Stimulated activated CD8-positive, alpha-beta memory T cell treated with anti-CD3 and anti-CD28 coated beads, Interleukin-7, amount 100 ng/mL, for 1 hour (primary cell): ENCODE measurements at places on chromosomes 7 and 10.

- no peak for DNase-seq
These were observed 114.8 kb upstream of the PLPP4 start for GRCh38 chr10:120342115-120342714.

DNA sequence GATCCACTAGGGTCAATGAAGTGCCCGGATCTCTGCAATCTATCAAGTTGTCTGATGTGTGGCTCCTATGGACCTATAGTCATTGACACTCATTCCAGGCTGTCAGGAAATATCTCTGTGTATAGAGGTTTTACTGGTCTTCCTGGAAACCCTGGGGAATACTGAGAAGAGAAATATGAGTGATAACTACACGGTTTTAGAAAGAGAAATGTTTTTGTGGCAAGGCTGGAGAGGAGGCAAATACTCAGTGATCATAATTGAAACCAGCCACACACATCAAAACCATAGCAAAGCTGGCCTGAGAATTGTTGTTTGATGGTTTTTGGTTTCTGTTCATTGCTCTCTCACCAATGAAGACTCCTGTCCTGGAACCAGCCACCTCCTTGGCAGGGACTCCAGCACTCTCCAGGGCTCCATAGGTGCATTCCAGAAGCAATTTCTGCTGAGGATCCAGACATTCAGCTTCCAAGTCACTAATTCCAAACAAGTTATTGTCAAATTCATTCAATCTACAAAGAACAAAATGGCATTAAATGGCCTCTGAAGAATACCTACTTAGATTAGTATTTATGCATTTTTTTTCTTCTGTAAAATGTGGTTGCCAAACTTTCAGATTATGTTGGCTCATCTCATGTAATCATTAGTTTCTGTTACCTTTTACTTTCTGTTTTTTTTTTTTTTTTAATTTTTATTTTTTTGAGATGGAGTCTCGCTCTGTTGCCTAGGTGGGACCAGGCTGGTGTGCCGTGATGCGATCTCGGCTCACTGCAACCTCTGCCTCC lies 108.6 kb upstream of the ABI1 start:
- DNase-seq: no peak

DNA sequence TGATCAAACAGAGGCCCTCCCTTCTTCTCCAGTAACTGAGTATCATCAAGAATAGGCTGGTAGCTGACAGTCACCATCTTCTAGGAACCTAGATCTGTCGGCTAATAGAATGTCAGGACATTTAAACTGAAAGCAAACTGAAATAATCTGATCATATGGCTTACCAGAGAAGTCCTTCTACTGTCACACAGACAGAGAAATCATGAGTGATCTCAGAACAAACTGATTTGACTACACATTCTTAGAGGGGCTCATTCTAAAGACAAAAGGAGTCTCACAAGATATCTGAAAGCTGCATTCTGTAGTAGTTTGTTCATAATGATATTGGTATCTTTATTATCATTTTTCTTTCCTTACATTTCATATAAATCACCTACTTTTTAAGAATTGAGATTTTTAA lies 130.9 kb upstream of the ADCY1 start:
- no peak for DNase-seq

- DNase-seq: no peak
These were observed 72.0 kb upstream of the ZMIZ1 start for GRCh38 chr10:78996792-78997129.

DNA sequence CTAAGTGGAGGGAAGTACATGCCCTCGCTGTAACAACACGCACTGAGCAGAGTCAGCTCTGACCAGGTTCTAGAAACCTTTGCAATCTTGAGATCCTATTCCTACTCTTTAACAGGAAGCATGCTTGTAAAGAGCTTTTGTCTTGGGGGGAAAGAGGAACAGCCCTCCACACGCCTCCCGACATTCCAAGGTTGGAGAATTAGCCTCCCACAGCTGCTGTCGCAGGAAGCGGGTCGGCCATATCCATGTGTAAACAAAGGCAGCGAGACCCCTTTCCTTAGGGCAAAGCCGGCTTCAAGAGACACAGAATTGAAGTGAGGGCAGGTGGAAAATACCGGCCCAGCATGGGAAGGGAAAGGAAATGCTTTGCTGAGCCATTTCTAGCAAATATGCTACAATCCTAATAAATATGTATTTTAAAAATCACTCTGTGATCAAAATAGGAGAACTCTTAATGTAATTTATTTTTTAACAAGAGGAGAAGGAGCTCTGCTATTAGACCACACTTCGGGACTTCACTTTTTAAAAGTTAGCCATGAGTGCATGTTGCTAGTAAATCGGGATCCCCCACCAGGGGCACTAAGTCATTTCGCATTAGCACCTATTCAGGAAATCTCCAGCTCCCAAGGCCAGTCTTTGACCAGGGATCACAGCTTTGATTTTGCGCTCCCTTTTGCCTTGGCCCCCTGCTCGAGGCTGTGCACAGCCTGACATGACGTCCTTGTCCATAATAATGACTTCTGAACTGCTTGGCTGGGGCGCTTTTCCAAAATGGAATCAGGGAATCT lies 55.9 kb downstream of the FAM204A start:
- DNase-seq: no peak

DNA sequence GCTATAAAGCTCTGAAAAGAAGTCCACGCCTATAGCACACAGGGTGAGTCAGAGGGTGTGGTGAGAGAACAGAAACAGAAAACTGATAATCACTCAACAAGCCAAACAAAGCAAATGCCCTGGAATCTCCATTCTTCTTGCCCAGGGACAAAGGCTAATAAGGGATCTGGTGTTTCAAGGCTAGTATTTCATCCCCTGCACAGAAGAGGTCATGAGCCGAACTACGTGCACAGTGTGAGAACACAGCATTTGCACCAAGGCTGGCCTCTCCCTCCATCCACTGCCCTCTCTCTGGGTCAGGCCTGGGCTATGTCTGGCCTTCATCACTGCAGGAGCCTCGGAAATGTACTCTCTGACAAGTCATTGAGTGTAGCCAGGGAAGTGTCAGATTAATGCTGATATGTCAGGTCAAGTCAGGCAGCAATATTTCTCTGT lies 42.7 kb downstream of the PRR15 start:
- DNase-seq: no peak

DNA sequence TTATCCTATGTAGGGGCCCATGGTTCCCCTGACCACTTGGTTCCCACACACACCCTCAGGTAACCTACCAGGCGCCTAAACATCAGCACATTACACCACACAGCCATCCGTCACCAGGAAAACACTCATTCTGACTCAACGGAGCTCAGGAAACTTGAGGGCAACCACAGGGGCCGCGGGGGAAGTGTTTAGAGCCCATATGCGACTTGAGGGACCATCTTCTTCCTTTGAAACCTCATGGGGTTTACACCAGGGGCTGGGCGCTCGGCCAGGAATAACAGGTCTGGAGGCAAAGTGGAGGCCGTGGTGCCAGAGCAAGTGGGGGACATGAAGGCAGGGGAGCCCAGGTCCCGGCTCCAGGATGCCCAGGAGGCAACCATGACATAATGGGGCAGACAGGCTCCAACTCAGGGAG lies 1.5 kb downstream of the STX1A start:
- peak; percentile 59 for DNase-seq

DNA sequence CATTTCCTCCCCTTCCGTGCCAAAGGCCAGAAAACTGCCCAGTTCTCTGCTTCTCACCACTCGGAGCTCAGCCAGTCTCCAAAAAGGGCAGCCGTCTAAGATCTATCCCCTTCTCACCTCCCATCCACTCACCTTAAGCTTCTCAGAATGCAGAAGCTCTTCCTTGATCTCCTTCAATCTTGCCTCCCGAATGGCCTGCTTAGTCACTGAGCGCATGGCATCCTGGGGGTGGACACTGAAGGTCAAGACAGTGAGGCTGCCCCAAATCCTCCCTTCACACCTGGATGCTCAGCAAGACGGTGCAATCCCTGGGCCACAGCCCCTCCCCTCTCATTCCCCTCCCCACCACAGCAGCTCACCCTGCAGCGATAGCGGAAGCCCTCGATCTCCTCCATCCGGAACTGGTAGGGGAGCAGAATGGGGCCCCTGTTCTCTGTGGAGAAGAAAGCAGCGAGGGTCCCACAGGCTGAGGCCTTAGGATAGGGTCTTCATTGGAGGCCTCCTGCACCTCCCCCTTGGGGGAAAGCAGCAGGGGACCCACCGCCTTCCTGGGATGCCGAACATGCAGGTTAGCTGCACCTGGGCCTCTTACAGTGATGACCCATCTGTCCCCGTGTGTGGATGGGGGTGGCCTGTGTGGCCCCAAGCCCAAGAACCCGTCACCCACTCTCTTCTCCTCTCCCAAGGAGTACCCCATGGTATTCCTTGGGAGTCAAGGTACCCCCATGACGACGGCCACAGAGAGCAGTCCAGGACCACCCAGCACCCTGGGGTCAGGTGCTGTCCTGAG lies 4.7 kb downstream of the DDX56 start:
- no peak for DNase-seq

DNA sequence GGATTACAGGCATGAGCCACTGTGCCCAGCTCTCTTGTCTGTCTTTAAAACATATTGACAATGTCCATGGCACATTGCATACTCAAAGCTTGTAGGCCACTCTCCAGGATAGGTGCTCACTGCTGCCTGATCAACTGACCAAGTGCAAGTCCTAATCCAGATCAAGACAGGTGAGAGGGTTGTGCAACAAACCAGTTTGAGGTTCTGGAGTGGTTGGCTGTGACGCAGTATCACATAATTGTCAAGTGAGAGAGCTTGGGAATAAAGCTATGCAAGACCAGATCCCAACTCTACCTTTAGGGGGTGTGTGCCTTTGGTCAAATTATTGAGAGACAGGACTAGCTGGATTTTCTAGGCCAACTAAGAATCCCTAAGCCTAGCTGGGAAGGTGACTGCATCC lies 43.0 kb upstream of the OPN4 start:
- no peak for DNase-seq
